ENCODE measurements at places on chromosomes 5 and 9. TPM values are rescaled to one million over a fixed set of nuclear protein-coding genes. Genes with fewer than 3 reads are reported as not detected.

The BTNL8 gene
- not detected for total RNA-seq

The FBP2 gene
- total RNA-seq = not detected

DNA sequence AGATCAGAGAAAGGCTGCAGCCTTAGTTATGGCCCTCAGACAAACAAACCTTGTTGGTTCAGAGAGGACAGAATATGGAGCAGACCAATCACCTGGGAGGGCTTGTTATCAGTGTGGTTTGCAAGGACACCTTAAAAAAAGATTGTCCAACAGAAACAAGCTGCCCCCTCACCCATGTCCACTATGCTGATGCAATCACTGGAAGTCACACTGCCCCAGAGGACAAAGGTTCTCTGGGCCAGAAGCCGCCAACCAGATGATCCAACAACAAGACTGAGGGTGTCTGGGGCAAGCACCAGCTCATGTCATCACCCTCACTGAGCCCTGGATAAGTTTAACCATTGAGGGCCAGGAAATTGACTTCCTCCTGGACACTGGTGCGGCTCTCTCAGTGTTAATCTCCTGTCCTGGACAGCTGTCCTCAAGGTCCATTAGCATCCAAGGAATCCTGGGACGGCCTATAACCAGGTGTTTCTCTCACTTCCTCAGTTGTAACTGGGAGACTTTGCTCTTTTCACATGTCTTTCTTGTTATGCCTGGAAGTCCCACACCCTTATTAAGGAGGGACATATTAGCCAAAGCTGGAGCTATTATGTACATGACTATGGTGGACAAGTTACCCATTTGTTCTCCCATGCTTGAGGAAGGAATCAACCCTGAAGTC, 36.9 kb upstream of the TBCA start:
- DNase-seq = no peak

DNA sequence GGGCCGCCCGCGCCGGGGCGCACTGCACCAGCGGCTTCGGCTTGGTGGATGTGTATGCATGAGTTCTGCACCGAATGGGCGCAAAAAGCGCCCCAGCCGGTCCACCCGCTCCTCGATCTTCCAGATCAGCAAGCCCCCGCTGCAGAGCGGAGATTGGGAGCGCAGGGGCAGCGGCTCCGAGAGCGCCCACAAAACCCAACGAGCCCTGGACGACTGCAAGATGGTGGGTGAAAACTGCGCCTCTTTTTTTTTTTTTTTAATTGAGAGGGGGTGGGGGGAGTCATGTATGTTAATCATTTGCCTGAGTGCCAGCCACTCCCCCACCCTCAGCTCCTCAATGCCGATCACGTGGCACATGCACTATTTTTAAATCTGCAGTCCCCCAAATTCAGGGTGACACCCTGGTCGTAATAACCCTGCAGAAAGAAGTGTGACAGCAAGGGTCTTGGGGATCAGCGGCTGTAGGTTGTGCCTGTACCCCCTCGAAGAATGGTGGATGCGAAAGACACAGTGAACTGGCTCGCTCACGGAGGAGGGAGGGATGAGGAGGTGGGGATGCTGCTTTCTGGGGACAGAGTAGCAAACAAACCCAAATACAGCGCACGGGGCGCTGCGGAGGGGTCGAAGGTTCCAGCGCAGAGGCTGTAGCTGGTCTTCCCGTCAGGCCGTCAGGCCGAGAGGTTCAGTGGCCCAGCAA, 900 bp downstream of the RGS7BP start:
- DNase-seq = no peak

GRCh38 chr5:172725273-172725672, 45.7 kb downstream of the DUSP1 start:
- DNase-seq = no peak

DNA sequence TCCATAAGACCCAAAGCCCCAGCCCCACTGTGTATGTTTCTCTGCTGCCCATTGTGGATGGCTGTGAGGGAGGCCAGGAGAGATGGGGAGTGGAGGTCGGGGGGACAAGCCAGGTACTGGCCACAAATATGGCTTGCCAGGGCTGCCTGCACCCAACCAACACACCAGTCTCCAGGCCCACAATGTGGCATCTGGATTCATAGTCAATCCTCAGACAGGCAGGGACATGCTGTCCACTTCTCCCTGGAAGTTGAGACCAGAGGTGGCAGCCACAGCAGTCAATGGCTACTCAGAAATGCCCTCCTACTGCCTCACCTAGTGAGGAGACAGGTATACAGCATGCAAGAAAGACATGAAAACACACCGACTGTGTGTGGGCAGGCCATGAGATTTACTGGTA, 61.2 kb upstream of the SLC25A51 start:
- no peak for DNase-seq

DNA sequence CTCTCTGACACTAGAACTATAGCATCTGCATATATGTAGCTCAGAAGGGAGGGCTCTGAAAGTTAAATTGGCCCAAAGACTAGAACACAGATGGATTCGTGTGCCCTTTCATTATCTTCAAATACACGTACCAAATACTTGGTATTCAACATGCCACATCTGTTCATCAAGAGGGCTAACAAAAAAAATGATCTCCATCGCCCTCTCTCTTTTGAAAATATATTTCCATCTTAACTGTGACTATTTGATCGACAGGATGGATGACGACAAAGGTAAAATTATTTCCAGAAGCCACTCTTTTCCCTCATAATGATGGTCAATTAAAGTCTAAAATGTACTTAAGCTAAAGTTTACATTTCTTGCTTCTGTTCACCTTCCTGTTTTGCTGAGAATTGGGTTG, 77.0 kb downstream of the SEMA6A start:
- no peak for DNase-seq

GRCh38 chr9:8955315-8955714, 1155.7 kb upstream of the DMAC1 start:
- no peak for DNase-seq

DNA sequence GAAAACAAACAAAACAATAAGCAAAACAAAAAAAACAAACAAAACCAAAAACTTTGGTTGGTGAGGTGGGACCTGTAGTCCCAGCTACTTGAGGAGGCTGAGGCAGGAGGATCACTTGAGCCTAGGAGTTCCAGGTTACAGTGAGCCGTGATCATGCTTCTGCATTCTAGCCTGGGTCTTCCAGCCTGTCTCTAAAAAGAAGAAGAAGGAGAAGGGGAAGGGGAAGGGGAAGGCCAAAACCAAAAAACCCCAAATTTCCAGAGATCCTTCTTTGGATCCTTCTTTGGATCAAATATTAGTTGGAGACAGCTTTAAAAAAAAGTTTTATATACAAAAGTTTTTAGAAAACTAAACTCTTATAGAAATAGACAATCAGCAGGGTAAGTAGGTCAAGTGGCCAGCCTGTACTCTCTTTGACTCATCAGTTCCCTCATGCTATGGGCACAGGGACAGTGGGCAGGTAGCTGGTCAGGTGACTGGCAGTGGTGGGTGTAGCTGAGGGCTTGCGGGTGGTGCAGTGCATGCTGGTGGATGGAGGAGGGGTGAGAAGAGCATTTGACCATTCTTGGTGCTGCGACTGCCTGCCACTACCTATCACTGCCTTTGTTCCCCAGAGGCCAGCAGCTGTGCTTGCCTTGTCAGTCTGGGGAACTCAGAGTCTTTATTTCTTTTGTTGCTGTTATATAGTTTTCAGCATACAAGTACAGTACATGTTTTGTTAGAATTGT, 12.6 kb downstream of the RCL1 start:
- DNase-seq = no peak

- DNase-seq = no peak
Observed at GRCh38 chr9:115439641-115440040, 321.7 kb upstream of the TNC start.

DNA sequence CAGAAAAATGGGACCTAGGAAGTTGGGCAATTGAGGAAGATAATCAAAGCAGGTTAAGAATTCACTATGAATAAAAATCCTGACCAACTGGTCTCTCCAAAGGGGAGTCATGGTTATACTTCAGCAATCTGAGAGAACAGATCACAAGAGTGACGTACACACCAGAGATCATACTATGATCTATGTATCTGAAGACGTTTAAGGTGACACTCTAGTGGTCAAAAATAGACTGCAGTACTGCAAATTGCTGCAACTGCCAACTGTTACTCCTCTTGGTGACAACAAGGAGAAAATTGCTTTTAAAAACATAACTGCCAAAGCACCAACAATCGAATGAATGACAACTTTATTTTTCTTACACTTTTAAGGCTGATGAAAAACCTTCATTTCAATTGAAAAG, 4.9 kb downstream of the AK6 start:
- DNase-seq = peak; percentile 10

DNA sequence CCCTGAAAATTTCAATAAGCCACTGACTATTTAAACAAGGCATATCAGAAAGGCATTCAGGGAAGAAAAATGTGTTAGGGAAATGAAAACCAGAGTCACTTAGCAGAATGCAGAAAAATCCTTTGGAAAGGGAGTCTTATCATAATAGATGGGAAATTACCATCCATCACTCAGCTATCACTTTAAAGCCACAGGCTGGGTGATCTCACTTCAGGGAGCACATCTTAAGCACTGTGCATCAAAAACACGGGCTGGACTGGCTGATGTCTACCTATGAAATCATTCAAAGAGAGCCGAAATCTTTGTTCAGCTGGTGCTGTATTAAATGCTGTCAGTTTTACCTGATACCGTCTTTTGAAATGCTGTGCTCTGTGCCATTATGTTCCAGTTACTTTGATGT, 73.5 kb downstream of the C9orf57 start:
- no peak for DNase-seq

DNA sequence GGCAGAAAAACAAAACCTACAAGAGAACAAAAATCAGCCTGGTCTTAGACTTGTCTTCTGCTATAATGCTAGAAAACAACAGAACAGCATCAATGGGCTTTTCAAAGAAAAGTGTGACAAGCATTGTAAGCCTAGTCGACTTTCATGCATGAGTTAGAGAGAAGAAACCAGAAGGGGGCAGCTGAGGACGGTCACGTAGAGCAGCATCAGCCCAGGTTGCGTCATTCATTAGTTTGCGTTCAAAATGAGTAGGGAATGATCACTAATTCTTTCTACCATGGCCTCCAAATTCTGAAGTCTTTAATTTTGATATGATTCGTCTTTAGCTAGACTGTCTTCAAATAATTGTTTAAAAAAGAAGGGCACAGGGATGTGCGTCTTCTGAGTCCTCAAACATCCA, 4.7 kb upstream of the ISCA1 start:
- DNase-seq = no peak

DNA sequence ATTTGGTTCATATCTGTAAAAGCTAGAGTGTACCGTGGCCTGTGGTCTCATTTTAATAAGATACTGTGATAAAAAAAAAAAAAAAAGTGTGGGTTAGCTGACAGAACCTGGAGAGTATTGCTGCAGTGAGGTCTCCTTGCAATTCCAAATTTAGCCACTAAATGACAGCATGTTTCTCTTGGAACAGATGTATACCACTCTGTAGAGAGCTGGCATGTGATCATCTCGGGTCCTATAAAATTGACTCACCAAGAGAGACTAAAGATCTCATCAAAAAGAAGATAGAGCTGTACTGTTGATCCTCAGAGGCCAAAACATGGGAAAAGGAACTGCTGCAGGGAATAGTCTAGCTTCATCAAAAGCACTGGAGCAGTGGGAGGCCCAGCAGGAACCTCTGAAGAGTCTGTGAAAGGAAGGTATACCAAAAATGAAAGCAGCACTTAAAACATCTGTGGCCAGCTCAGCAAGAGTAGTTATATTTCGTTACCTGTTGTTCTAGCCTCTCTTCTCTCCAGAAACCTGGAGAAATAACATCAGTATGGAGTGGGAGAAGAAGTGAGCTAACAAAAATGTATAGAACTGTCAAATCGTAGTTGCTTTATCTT, 826.8 kb downstream of the EFNA5 start:
- no peak for DNase-seq

- DNase-seq = no peak
Observed at GRCh38 chr5:127515693-127516440, 1.6 kb upstream of the PRRC1 start.

- no peak for DNase-seq
Observed at GRCh38 chr5:160773646-160774410, 78.2 kb downstream of the ATP10B start.

DNA sequence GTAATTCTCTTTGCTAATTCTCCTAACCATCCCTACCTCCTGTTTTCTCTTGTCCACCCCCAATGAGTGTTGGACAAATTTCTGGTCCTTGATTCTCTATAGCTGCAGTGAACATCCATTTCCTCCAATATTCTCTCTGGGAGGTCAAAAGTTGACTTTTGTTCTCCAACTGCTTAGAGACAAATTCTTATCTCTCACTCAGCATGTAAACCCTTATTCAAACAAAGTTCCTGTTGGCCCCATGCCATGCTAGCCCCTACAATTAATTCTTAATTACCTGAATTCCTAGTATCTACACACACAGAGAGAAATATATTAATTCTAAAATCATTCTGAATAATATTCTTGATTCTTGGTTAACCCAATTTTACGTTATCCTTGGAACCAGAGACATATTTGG, 472.9 kb upstream of the ACTBL2 start:
- no peak for DNase-seq

- DNase-seq = no peak
Observed at GRCh38 chr5:17665836-17666235, 31.6 kb downstream of the TAF11L14 start.

DNA sequence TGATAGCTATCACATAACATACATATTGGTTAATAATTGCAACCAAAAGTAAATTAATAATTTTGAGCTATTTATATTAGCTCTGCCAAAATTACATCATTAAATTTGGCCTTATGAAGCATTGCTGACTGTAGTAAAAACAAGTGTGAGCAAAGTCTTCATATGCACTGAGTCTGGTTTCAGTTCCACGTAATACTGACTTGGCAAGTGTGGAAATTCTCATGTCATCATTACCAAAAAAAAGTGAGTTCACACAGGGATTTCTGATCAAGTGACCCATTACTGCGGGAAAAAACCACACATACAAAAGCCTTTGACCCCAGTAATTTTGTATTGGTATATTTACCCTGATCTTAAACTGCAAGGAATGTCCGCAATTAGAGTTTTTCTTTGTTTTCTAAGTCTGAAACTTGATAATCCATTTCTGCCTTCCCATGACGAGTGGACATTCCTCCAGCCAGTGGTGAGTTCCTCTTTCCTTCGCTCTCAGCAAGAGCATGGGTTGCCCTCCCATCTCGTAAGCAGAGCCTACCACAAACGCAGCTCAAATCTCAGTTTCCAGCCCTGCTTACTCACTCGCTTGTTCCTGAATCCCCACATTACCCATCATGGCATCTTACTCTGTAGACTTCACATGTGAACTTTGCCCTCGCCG, 220.2 kb upstream of the DMRT1 start:
- DNase-seq = no peak

GRCh38 chr9:25177858-25178257, 500.4 kb downstream of the TUSC1 start:
- DNase-seq = no peak

DNA sequence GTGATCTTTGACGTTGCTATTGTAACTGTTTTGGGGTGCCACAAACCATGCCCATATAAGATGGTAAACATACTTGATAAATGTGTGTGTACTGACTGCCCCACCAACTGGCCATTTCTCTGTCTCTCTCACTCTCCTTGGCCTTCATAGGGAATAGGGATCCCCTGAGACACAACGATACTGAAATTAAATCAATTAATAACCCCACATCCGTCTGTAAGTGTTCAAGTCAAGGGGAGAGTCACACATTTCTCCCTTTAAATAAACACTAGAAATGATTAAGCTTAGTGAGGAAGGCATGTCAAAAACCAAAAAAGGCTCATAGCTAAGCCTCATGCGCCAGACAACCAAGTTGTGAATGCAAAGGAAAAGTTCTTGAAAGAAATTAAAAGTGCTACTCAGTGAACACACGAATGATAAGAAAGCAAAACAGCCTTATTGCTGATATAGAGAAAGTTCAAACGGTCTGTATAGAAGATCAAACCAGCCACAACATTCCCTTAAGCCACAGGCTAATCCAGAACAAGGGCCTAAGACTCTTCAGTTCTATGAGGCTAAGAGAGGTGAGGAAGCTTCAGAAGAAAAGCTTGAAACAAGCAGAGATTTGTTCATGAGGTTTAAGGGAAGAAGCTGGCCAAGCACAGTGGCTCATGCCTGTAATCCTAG, 111.1 kb downstream of the UGCG start:
- peak; percentile 36 for DNase-seq

Measured in myocyte (in vitro differentiated cells).